ENCODE measurements at places on chromosomes 5 and 9.
A peak's percentile ranks its signal among the peaks of the same experiment; 100 is the strongest.

DNA sequence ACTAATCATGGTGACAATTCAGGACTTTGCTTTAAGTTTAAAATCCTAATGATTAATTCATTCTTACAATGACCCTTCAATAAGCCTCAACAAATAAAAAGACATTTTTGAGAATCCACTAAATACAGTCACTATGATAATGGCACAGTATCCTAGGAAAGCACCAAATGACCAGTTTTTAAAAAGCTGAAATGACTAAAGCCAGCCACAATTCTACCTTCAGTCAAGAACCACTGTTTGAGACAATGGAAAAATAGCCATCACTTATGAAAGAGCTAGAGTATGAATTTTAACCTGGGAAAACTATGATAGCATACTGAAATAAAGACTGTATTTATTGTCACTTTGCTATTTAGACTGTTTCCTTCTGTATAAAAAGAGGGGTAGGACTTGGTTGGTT is 14.0 kb downstream of the FBXW2 start:
- no peak for DNase-seq

DNA sequence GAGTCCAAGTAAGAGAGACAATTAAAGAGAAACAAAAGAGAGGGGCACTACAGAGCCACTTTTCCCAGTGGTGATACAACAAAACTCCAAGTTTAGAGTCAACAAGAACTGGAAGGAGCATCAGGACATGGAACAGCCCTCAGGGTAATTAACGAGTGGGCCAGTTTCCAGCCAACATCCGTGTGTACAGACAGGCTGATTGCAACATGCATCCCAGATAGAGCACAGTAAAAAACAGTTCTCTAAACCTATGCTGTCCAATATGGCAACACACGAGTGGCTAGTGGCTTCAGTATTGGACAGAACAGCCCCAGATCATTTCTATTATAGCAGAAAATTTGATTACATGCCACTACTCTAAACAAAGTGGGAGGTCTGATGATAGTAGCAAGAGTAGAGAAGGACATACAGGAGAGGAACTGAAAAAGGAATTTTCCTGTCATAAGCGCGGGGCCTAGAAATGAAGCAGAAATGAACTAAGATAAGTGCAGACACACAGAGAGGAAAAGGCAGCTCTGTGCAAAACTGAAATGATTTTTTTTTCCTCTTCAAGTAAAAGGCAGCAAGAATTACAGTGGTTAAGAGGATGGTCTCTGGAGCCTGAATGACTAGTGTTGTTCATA is 175.6 kb upstream of the CCNG1 start:
- DNase-seq: no peak

GRCh38 chr9:93619272-93619775 is 42.9 kb downstream of the PHF2 start:
- no peak for DNase-seq

- DNase-seq: no peak
These were observed 158.9 kb upstream of the KLF9 start for GRCh38 chr9:70573308-70573707.

DNA sequence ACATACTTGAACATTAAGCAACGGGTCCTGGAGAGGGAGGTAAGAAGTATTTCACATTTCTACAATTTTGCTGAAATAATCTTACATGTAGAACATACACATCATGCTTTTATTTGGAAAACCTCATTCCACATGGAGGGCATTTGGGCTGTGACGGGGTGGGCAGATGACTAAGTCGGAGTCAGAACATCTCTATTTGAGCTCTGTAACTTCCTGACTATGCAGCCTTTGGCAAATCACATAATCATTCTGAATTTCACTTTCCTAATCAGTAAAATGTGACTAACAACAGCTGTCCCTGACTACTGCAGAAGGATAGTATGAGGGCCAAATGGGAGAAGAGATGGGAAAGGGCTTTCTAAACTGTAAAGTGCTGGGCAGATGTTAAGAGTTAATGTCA is 17.1 kb upstream of the IL6ST start:
- DNase-seq: no peak

DNA sequence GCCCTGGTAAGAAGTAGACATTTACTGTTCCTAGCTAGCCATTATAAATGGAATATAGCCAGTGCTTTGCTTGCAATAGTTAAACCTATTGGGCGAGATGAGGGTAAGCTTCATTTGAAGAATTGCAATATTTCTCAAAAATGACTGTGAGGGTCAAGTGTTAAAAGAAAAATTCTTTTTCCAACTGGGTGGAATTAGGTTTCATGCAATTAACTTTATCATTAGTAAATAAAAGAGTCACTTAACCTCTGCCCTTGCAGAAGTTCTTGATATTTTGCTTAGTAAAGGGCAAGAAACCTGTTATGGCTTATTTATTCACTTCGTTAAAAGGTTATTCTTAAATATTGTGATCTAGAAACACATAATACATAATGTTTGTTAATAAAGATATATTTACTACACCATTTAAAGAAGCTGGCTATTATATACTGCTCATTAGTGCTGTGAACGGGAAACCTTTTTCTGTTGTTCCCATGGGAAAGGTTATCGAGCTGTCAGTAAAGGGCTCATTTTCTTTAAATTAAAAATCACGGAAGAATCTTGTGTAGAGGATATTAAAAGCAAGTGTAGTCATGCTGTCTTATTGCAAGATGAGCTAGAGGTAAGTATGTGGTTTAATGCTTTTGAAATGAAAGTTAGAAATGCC is 370.5 kb downstream of the CSNK1G3 start:
- DNase-seq: no peak

DNA sequence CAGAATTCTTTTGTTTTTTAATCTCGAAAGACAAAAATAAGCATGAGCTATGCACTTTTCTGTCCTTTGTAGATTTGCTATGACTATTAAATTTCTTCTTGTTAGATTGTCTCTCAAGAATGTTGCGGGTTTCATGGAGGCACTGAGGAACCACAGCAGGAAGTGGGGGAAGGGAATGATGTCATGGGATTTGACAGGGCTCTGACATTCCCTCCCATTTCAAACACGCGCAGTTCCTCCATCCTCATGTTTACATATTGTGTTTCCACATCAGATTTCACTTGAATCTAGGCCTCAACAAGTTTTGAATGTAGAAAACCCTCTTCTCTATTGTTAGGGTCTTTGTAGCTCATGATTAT is 154.8 kb downstream of the PALM2AKAP2 start:
- no peak for DNase-seq

DNA sequence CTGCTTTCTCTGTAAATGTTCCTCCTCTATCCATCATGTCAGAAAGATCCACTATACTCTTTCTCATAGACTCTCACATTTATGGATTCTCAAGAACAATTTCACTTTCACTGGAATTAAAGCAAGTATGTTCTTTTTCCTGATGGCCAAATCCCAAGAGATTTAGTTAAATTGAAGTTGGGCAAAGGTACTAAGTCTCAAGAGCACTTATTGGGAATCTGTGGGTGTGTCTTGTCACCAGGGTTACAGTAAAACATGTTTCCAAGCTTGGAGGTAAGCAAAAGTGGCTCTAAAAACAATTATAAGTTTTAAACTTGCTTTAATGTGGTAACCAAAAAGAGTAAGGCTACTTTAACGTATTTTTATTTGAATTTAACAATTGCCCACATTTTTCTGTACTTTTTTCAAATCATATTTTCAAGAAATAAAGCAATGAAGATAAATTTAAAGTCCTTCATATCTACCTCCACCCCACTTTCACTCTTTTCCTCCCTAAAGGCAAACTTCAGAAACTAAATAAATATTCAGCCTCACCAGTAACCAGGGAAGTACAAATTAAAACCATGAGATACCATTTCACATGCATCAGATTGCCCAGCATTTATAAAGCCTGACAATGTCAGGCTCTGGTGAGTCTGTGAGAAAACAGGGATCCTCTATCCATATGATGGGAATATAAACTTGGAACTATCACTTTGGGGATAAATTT is 387.4 kb downstream of the CETN3 start:
- no peak for DNase-seq

- DNase-seq: no peak
These were observed 156.8 kb downstream of the NXNL2 start for GRCh38 chr9:88691811-88692210.

GRCh38 chr5:55188656-55189540 is 15.9 kb upstream of the CDC20B start:
- no peak for DNase-seq

- DNase-seq: no peak
These were observed 620.5 kb upstream of the SEMA6A start for GRCh38 chr5:117195076-117195475.

DNA sequence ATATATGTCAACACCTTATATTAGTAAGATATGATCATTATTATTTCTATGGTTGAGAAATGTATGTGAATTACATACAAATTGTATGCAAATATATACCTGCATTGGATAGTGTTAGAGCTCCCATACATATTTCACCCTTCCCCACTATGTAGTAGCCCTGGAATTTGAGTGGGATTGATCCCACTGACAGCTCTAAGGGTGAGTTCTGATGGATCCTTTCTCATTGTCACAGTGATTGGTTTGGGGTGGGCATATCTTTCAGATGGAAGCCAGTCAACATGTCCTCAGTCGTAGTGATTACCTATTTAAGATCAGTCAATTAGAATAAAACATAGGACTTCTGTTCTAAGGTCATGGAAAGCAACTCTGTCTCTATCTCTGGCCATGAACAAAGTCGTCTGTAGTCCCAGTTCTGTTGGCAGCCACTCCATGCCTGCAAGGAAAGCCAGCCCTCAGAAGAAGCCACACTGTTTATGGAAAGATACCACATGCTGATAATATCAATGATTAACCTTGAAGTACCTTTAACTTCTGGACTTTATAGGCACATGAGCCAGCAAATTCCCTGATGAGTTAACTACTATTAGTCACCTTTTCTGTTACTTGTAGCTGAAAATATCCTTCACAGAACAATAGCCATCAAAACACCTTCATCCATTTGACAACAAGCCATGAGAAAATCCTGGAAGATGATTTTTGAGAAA is 5.1 kb upstream of the CCDC192 start:
- no peak for DNase-seq

DNA sequence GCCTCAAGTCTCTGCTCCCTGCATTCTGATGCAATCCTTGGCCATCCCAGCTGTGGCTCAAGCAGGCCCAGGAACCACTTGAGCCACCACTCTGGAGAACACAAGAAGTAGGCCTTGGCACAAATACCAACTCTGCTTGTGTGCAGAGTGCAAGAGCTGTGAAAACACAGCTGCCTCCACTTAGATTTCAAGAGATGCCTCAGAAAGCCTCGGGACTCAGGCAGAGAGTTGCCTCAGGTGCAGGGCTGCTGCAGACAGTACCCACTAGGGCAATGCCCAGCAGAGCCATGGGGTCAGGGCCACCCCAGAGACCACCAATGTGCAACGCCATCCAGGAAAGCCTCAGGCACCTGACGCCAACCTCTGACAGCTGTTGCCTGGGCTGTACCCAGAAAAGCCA is 82.4 kb downstream of the FREM1 start:
- no peak for DNase-seq

GRCh38 chr9:72140586-72140985 is 8.7 kb upstream of the GDA start:
- DNase-seq: no peak

GRCh38 chr5:19977099-19977498 is 10.9 kb downstream of the CDH18 start:
- no peak for DNase-seq

GRCh38 chr9:131608493-131609037 is 63.2 kb downstream of the PRRT1B start:
- no peak for DNase-seq

GRCh38 chr9:129864991-129865647 is 29.9 kb downstream of the USP20 start:
- no peak for DNase-seq

- DNase-seq: no peak
These were observed 103.7 kb upstream of the CD180 start for GRCh38 chr5:67300326-67300725.

GRCh38 chr5:40045429-40045828 is 620.6 kb upstream of the DAB2 start:
- DNase-seq: no peak

GRCh38 chr9:129568560-129569501 is 52.1 kb downstream of the C9orf50 start:
- DNase-seq: peak; percentile 69

DNA sequence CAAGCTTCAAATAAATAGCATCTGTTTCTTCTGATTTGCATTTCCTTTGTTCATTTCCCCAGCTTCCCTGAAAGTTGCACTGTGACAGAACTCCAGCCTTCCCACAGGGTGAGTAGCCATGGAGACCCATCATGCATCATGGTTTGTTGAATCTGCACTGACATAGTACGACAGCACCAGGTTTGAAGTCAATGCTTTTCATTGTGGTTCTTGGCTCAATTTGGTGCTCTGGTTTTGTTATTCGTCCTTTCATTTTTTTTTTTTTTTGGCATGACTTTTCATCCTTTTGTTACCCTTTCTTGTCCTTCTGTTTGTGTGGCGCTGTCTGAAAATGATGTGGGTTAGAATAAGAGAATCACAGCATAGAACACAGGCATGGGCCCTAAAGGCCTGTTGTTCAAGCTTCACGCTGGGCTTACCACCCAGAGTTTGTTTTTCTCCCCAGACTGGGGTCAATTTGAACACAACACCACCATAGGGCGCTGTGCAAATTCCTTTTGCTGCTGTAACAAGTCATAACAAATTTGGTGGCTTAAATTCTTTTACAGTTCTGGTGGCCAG is 206.2 kb upstream of the CDH10 start:
- no peak for DNase-seq

GRCh38 chr9:18666986-18667772 is 193.2 kb downstream of the ADAMTSL1 start:
- no peak for DNase-seq

DNA sequence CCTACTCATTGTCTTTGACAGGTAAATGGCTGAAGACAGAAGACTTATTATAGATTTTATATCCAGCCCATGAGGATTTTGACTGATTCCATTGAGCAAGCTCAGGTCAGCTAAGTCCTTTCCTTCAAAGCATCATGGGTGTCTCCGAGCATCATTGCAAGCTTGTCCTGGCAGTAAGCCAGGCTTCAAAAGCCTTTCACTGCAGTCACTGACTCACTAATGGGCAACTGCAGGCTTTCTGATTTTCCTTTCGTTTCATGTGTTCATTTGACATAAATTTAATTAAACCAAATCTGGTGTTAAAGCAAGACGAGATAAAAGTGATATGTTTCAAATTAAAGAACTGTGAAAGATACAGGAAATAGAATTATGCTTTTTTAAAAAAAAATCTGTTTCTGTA is 426.2 kb downstream of the ANXA1 start:
- DNase-seq: no peak

DNA sequence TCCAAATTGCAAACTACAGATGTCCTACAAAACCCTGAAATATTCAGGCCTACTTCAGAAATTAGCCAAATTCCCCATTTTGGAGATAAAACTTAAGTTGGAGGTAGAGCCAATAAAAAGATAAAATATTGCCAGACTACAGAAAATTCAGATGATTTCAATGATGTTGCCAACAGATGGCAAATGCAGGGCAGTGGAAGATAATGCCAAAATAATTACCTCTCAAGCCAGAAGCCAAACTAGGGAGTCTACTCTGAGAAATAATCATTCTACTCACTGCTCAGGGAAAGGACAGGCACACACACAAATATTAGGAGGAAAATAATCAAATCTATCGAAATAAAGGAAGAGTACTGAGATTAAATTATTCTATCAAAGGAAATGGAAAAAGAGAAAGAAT is 347.5 kb upstream of the CCNG1 start:
- DNase-seq: no peak

- DNase-seq: no peak
These were observed 15.3 kb downstream of the FPGS start for GRCh38 chr9:127817881-127818434.
